ENCODE measurements at places on chromosomes 5 and 9.

- DNase-seq: no peak
Measured at GRCh38 chr5:109246395-109246794, 163.4 kb downstream of the PJA2 start.

- no peak for DNase-seq
Measured at GRCh38 chr9:110141227-110141793, 66.6 kb downstream of the C9orf152 start.

DNA sequence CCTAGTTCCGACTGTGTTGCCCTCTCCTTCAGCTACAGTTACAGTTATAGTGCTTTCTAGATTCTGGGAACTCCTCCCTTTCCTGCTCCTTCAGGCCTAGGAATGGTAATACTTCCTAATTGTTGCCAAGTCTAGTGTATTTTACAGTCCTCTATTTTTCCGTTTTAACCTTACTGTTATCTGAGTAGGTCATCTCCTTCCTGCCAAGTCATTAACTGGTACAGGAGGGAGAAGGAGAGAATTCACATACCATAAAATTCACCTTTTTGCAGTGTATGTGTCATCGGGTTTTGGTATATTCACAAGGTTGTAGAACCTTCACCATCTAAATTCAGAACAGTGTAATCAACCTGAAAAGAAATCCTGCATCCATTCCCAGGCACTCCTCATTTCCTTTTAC, 335.4 kb upstream of the MEF2C start:
- DNase-seq: no peak

GRCh38 chr9:131858147-131858546, 118.3 kb upstream of the RAPGEF1 start:
- no peak for DNase-seq

- DNase-seq: no peak
Measured at GRCh38 chr5:54521856-54522479, 4.4 kb downstream of the SNX18 start.

GRCh38 chr5:135028791-135029476, 5.1 kb downstream of the PITX1 start:
- DNase-seq: no peak

- DNase-seq: no peak
Measured at GRCh38 chr5:58116346-58116745, 343.5 kb downstream of the PLK2 start.

DNA sequence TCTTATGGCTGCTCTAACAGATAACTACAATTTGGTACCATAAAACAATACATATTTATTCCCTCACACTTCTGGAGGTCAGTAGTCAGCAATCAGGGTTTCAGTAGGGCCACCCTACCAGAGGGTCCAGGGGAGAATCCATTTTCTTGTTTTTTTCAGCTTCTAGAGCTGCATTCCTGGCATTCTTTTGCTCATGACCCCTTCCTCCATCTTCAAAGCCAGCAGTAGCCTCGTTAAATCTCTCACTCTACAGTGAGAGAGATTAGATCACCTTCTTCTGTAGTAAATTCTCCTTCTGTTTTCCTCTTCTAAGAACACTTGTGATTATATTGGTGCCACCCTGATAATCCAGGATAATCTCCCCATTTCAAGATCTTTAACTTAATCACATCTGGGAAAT, 187.4 kb downstream of the RFK start:
- DNase-seq: no peak

DNA sequence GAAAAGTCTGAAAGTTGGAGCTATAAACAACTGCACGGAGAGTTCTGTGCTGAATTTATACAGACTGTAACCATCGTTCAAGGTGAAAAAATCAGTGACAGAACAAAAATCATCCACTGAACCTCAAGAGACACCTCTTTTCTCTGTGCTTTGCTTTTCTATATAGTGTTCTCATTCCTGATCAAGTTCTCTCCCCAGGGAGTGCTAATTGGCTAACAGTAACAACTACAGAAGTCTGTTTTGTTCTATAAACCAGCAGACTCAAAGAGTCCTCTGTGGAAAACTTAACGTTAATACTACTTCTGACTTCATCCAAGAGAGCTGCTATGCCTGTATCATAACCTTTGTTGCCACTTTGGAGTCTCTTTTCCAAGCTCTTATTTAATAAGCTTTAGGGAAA, 1388.3 kb upstream of the C9orf72 start:
- no peak for DNase-seq

DNA sequence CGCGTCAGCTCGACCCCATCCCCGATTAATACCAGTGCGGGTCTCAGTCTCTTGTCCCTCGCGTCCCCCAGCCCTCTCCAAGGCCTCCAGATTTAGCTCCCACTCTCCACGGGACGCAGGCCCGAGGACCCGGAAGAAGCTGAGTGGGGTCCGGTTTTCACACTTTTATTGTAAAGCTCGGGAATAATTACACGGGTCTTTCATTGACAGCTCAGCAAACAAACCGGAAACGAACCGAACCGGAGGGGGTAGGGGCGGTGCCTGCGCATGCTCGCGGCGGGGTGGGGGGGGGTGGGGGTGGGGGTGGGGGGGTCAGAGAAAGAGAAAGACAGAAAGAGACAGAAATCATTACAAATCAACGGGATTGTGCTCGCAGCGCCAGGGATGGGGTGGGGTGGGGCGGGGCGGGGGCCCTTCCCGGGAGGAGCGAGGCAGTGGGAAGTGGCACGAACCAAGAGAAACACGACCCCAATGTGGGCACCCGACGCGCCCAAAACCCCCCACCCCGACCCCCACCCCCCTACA, 27.9 kb downstream of the PCDH1 start:
- DNase-seq: no peak

GRCh38 chr9:133818444-133818843, 80.3 kb upstream of the SARDH start:
- no peak for DNase-seq

DNA sequence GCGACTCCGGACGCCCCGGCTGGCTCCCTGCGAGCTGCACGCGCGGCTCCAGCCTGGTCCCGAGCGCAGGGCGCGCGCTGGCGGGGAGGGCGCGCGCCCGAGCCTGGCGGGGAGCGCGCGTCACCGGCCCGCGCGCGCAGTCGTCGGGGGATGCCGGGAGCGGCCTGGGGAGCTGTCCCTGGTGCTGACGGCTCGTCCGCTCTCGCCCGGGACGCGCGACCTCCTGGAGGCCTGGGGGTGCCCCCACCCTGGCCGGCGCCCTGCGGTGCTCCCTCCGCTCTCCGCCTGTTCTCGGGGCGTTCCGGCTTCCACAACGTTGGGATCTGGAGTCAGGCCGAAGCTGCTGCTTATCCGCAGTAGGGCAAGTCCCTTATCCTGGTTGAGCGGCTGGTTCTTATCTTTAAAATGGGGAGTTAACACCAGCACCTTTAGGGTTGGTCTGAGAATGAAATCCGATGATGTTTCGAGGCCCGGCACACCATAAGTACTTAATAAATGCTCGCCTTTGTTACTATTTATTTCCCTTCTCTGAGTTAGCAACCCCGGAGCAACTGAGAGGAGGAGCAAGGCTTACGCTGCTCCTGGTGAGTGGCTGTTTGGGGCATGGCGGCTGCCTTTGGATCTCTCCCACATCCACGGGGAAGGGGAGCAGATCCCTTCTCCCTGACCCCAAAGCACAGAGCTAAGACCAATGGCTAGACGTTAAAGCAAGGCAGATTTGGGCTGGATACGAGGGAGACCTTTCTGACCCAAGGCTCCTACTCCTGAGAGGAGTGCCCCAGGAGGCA, at the start of gene FAM163B:
Gene FAM163B (minus strand): TSS at position 79 of the 788 bp plus-strand sequence. CDS start 29,166 bp downstream, outside the sequence.
- no peak for DNase-seq

GRCh38 chr5:113427871-113428574, 6.8 kb downstream of the TSSK1B start:
- no peak for DNase-seq
